ENCODE measurements at places on chromosomes 11 and 22.

DNA sequence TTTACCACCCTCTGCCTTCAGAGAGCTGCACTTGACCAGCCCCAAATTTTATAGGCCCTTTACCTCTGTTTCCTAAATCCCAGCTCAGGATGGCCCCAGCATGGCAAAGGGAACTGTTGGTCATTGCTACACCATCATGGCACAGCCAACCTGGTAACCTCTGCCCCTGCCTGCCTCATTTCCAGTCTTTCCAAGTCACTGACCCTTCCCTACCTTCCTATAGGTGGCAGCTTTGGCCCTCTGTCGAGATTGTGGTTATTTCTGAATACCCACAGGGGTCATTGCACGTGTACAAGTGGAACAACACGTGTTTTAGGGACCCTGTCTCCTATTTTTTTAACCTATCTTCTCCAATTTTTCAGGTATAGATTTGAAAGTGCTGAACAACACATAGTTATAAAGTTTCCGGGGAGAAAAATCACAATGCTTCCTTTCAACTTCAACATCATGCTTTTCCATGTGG lies 2.8 kb downstream of the GALNT18 start:
- DNase-seq: no peak

DNA sequence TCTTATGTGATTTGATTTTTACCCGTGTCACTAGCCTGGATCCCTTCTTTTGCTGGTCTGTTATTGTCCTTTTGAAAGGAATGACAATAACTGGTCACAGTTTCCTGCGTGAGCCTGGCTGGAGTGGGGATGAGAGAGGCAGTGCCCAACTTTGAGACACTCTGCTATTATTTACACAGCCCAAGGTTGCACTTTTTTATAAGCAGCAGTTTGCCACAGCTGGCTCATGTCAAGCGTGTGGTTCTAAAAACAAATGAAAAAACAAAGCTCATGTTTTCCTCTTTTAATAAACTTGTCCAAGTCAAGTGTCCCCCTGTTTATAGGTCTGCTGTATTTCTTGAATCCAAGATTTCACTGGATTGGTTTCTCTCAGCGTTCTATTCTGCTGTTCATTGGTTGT lies 201.3 kb downstream of the GRIK4 start:
- DNase-seq: no peak

DNA sequence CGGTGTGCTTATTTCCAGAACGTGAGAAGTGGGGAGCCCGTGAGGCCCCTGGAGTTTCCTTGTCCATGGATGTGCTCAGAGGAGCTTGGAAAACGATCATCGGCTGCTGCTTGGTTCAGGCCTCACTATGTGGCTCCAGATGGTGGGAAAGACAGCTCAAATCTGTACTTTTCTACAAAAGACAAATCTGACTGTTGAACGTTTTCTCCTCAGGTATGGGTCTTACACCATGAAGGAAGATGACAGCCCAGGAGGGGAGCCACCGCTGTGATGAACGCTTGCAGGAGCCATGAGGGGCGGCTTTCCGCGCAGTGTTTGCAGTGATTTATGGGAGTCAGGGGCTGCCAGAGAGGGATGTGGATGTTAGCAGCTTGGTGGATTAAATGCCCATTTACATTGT lies 109.4 kb upstream of the E2F8 start:
- DNase-seq: no peak

DNA sequence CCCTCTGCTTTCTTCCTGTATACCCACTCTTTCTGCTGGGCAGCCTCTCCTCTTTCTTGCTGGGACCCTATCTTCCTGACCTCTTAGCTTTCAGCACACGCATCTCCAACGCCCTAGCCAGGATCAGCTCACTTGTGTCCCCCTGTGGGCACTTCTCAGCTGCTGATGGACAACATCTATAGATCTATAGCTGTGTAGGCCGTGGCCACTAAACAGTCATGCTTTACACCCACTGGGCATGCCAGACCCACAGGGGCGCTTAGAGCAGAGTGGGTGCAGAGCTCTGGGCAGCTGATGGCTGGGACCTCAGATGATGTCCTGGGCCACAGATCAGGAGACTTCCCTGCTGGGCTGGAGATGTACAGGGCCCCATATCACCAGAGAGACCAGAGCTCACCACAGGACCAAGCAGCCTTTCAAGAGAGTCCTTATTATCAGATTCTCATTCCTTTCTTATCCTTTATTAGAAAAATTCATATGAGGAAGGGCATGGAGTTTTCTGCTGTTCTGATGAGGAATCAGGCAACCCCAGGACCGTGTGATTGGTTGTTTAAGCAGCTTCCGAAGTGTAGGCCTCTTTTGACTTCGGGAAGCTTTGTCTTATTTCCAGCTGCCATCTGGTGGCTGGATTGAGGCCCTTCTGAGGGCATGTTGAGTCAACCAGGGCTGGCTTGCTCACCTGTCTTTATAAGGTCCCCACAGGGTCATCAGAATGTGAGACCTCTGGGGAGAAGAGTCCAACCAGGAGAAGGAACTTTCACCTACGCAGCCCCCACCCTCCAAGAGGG lies 60.5 kb downstream of the OSBP2 start:
- DNase-seq: no peak

DNA sequence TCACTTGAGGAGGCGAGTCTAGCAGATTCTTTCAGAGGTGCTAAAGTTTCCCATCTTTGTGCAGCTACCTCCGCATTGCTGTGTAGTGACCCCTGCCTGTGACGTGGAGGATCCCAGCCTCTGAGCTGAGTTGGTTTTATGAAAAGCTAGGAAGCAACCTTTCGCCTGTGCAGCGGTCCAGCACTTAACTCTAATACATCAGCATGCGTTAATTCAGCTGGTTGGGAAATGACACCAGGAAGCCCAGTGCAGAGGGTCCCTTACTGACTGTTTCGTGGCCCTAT lies 8.9 kb upstream of the SAMM50 start:
- DNase-seq: no peak

- DNase-seq: no peak
These were observed 295.9 kb downstream of the MIAT start for GRCh38 chr22:26953012-26953883.

DNA sequence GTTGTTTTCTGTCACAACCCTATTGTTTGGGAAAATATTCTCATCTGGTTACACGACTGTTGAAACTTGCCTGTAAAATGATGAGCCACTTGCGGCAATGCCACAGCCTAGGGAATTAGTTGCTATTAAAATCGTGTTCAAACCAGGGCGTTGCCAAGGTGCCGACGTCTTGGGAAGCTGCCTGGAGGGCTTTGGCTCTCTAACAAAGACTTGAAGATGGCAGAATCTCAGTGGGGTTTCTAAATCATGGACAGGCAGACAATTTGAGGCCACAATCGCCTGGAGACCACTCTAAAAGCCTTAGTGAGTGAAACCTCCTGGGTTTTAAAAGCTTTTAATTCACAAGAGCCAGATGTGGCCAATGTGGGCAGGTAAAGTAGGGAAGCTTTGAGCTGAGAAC lies 117.2 kb upstream of the BMAL1 start:
- no peak for DNase-seq

DNA sequence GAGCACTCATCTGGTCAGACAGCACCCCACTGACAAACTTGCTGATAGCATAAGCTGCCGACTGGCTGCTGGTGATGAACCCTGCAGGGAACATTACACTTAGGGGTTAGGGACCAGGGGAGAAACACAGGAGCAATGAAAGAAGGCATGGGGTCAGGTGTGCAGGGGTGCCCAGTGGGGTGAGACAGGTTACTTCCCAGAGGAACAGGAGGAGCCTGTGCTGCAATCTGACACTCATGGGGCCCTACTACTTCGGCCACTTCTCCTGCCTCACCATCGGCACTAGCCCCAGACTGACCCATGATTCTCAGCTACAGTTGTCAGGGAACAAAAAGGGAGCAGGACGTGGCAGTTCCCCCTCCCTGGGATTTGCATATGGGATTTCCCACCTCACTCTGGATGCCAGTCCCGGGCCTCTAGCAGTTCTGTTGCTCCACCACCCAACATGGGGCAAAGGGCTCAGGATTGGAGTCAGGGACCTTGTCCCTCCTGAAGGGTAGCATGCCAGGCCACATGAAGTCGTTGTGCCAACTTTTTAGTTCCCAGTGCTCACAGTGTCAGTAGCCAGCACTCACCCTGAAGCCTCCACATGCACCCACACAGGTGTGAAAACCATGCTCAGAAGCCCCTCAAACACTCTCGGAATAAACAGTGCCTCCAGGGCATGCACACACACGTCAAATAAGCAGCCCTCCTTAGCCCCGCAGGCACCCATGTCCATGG lies 2.2 kb downstream of the SLC37A4 start:
- no peak for DNase-seq

DNA sequence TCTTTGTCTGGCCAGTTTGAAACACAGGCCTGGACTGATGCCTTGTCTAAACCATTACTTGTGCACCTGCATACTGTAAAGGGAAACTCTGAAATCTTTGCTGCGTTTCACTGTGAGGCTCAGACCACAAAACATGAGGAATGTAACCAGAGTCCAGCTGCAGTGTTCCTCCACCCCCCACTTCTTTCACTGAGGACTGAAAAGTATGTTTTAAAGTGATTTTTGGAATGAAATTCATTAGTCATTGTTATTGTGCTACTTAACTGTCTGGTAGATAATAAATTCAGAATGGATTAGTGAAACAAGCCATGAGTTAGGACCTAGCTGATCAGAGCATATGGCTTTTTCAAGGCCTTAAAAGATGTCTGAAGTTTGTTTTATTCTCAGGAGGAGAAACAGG lies 181.2 kb downstream of the WNT11 start:
- DNase-seq: no peak

DNA sequence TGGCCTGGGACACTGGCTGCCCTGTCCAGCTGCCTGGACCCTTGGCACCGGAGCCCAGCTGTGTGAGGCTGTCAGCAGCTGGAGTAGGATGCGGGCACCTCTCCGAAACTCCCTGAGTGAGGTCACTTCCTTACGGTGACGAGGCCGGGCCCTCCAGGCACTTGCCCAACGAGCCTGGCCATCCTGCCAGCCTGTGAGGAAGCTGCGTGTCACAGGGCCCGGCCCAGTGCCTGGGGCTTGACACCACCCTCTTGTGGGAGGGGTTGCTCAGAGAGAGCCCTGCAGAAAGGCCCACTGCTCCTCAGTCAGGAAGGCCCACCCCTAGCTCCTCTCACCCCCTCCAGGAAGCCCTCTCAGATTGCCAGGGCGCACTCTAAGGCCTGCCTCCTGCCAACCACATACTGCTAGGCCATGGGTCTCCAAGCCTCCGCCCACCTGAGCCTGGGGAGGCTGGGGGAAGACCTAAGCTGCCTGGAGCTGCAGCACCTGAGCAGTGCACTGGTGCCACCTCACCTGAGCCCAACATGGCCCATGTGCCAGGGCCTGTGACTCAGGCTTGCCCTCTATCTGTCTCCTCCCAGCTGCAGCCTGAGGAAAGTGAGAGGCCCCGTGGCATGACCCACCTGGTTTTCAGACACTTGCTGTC lies 4.3 kb upstream of the PHLDA2 start:
- DNase-seq: no peak

Measured in SIG-M5 (cell line).